ENCODE measurements at places on chromosomes 3 and 15.

- no peak for DNase-seq
Observed at GRCh38 chr3:35426366-35426958, 212.9 kb upstream of the ARPP21 start.

DNA sequence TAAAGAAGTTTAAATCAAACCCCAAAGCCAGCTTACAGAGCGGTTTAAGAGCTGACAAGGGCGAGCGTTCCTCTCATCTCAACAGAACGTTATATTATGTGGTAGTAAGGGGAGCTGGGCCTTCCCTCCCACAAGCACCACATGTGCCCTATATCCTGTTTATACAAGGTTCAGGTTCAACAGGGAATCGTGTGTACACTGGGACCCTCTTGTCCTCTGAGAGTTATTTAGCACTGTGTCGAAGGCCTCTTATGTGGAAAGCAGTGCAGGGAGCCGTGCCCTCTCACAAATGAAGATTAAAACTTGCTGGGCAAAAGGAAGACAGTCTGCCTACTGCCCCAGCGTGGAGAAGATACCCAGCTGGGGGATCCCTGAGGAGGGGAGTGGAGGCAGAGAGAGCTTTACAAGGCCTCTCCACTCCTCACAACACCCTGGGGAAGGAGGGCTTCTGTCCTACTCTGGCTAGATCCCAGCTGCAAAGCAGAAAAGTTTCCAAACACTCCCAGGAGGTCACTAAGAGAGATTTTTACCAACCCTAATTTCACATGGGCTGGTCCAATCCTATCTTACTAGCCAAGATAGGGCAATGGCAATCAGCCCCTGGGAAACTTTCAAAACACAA lies 2.9 kb downstream of the TLE3 start:
- DNase-seq = no peak

GRCh38 chr3:184126006-184126405 lies 9.2 kb upstream of the EIF2B5 start:
- no peak for DNase-seq

- DNase-seq = no peak
Observed at GRCh38 chr15:55564347-55565145, 23.6 kb downstream of the PYGO1 start.

DNA sequence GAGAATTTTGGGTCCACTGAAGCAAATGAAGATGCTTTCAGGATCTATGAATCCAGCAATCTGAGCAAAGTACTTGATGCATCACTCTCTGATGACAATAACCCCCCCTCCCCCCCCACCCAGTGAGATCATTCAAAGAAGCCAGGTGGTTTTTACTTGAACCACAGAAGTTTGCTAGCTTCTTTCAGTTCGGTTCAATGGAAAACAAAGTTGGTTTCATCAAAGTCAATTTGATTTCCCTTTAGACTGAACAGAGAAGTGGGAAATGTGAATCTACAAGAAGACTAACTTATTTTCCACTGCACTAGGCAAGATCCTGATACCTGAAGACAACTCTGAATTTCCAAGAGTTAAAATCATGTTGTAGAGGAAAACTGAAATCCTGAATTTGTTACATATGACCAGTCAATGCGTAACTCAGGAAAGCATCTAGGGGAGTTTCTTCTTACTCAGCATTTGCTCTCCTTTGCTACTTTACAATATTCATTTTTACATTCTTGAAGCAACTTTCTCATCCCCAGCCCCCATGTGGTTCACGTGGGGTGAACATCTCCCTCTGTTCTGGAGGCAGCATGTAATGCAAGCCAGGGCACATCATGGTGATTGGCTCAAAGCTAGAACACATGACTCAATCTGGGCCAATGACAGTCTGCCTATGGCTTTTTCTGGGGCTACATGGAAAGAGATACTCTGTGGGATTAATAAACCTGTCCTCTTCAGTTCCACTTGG lies 572.6 kb downstream of the FOXP1 start:
- DNase-seq = peak; percentile 70

GRCh38 chr3:179321668-179322285 lies 1.1 kb upstream of the ZNF639 start:
- no peak for DNase-seq

DNA sequence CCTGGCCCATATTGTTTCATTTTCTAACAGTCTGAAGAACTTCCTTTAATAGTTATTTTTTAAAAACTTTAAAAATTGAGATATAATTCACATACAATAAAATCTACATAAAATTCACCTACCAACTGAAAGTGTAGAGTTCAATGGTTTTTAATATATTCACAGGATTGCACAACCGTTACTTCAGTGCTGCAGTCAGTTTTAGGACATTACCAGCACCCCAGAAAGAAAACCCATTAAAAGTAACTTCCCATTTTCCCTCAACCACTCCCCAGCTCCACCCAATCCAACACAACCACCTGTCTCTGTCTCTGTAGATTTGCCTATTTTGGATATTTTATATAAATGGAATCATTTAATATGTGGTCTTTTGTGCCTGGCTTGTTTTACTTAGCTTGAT lies 29.6 kb downstream of the MGA start:
- no peak for DNase-seq

DNA sequence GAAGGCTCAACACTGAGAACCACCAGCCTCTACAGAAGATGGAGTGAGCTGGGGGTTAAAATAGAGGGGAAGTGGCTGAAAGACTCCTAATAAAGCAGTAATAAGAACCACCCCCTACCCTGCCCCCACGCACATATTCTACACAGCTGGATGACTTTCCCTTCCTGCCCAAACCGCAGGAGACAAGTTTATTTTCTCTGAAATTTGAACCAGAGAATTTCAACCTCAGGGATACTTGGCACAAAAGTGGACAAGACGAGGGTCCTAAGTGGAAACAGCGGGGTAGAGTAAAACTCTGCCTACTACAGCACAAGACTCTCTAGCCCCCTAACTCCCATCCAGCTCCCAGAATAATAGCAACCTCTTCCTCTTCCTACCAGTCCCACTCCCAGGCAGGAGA lies 28.4 kb downstream of the USF3 start:
- no peak for DNase-seq

- no peak for DNase-seq
Observed at GRCh38 chr3:163957072-163957471, 1121.2 kb downstream of the SI start.

GRCh38 chr3:72862314-72863090 lies 14.3 kb upstream of the SHQ1 start:
- DNase-seq = no peak
